Omental fat pad (tissue), 4 donors: ENCODE measurements at places on chromosomes 13 and 19. TPM values are rescaled to one million over a fixed set of nuclear protein-coding genes. Genes with fewer than 3 reads are reported as not detected.

DNA sequence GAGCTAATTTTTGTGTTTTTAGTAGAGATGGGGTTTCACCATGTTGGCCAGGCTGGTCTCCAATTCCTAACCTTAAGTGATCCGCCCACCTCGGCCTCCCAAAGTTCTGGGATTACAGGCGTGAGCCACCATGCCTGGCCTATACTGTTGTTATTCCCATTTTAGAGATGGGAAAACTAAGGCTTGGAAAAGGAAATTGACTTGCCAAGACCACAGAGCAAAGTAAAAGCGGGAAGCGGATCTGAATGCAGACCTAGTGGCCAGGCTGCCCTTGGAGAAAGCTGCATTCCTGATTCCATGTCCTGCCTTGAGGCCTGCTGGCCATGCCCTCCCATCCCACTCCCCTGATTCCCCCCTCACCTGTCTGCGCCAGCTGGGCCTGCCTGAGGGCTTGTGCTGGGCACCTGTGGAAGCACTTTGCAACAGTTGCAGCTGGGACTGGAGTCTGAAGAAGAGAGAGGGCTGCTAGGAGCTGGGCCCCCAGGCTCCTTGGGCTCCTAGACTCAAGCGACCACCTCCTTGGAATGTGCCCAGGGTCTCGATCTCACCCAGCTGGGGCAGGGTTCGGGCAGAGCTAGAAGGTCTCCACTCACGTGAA is 5.7 kb downstream of the PALM3 start:
- DNase-seq = no peak

DNA sequence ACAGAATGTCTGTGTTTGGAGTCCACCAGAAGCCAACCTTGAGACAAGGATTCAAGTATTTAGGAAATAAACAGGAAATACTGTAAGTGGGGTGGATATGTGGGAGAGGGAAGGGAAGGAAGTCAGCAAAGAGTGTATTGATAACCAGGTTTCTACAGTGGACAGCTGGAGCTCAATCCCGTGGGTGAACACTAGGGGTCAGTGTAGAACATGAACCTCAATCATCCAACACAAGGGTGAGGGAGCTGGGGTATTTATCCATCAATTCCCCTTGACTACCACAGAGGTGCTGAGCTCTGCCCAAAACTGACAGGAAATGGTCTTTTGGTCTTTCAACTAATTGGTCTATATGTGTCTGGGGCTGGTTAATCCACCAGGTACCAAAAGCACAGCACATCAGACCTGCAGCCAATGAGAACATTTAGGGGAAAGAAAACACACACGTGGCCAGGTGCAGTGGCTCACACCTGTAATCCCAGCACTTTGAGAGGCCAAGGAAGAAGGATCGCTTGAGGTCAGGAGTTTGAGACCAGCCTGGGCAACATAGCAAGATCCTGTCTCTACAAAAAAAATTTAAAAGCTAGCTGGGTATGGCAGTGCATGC is 5.6 kb upstream of the SYDE1 start:
- DNase-seq = no peak

- DNase-seq = no peak
Observed at GRCh38 chr19:10116866-10117616, 2.7 kb downstream of the EIF3G start.

DNA sequence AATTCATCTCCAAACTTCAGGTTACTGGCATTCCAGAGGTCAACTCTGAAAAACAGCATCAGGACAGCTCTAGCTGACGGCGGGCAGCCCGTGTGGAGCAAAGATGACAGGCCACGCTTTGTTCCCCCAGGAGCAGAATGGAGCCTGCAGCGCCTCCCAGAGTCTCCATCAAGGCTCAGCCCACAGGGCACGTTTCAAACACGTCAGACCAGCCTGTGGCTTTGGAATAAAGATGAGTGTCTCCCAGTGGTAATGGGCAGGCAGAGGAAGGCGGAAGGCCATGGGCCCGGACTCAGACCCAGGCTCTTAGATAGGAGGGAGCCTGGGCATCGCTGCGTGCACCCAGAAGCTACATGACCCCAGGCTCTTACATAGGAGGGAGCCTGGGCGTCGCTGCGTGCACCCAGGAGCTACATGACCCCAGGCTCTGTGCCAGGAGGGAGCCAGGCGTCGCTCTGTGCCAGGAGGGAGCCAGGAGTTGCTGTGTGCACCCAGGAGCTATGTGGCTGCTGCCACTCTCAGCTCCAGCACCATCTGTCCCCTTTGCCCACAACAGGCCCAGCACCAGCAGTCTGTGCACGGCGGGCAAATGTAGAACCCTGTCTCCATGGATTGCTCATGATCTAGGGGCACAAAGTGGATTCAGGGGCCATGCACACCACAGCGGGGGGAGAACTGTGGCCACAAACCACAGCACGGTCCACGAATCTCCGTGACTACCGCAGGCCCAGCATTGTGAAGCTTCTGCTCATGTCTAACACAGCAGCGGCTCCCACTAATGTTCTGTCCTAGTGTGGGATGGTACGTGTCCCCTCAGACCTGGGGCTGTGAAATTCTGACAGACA is 47.8 kb upstream of the C13orf46 start:
- DNase-seq = no peak

- DNase-seq = no peak
Observed at GRCh38 chr13:69720278-69720983, 387.2 kb upstream of the ATXN8OS start.

SIGLEC5 gene
- total RNA-seq = 0.19 TPM

FCHO1 gene
- 7.4 TPM for total RNA-seq

LSR gene
- total RNA-seq = 22.9 TPM

C5AR2 gene
- total RNA-seq = 5.4 TPM
